ENCODE measurements at places on chromosomes 3 and 15. TPM values are rescaled to one million over a fixed set of nuclear protein-coding genes. Genes with fewer than 3 reads are reported as not detected.

DNA sequence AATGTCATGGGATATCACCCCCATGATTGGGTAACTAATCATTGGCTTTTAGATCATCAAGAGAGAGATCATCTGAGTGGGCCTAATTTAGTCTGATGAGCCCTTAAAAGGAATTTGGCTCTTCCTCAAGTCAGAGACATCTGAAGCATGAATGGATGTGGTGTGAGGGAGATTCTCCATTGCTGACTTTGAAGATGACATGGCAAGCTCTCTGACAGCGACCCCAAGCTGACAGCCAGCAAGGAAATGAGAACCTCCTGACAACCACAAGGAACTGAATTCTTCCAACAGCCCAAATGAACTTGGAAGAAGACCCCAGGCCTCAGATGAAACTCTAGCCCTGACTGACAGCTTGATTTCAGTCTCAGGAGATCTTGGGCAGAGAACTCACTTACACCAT, 108.4 kb upstream of the SPATA12 start:
- peaks cover 14% of the 10 kb centered on the region for H3K27me3 ChIP-seq
- H3K36me3 ChIP-seq, result no peaks in the 10 kb centered on the region
- no peaks in the 10 kb centered on the region for H3K4me1 ChIP-seq

- peaks cover 7% of the 10 kb centered on the region for H3K4me1 ChIP-seq
- no peaks in the 10 kb centered on the region for H3K36me3 ChIP-seq
- H3K27ac ChIP-seq, result no peak overlapping the region
- DNase-seq, result no peak
Observed at GRCh38 chr3:157582637-157582973, 79.4 kb upstream of the VEPH1 start.

GRCh38 chr3:150605998-150606641, 3.0 kb downstream of the SELENOT start:
- H3K27ac ChIP-seq, result peak overlapping the region; percentile 6
- H3K27me3 ChIP-seq, result no peaks in the 10 kb centered on the region
- peaks cover 66% of the 10 kb centered on the region for H3K4me1 ChIP-seq
- DNase-seq, result no peak
- H3K36me3 ChIP-seq, result peaks cover 17% of the 10 kb centered on the region

CHRNA7 gene
- total RNA-seq, result not detected

- H3K4me1 ChIP-seq, result peaks cover 10% of the 10 kb centered on the region
- H3K27ac ChIP-seq, result no peak overlapping the region
- no peaks in the 10 kb centered on the region for H3K36me3 ChIP-seq
- no peak overlapping the region for H3K4me3 ChIP-seq
- peak; percentile 89 for DNase-seq
Observed at GRCh38 chr3:20056725-20057611, 16.7 kb downstream of the KAT2B start.

GRCh38 chr3:143851331-143852017, 3.2 kb upstream of the SLC9A9 start:
- no peaks in the 10 kb centered on the region for H3K27me3 ChIP-seq
- no peak overlapping the region for H3K27ac ChIP-seq
- H3K4me1 ChIP-seq, result no peaks in the 10 kb centered on the region
- no peak for DNase-seq

All from HFFc6 (cell line).